ENCODE measurements at places on chromosomes 1 and 21.
A peak's percentile ranks its signal among the peaks of the same experiment; 100 is the strongest.

GRCh38 chr1:87129606-87130005 is 199.1 kb upstream of the LMO4 start:
- DNase-seq: no peak

GRCh38 chr1:229619614-229620013 is 6.3 kb downstream of the TAF5L start:
- DNase-seq: no peak

GRCh38 chr1:85321237-85321964 is 45.0 kb upstream of the BCL10 start:
- DNase-seq: no peak

GRCh38 chr1:201795066-201795465 is 33.9 kb upstream of the IPO9 start:
- no peak for DNase-seq

GRCh38 chr1:202150187-202150586 is 5.7 kb upstream of the ARL8A start:
- no peak for DNase-seq

GRCh38 chr1:154886281-154887015 is 16.4 kb upstream of the KCNN3 start:
- DNase-seq: no peak

DNA sequence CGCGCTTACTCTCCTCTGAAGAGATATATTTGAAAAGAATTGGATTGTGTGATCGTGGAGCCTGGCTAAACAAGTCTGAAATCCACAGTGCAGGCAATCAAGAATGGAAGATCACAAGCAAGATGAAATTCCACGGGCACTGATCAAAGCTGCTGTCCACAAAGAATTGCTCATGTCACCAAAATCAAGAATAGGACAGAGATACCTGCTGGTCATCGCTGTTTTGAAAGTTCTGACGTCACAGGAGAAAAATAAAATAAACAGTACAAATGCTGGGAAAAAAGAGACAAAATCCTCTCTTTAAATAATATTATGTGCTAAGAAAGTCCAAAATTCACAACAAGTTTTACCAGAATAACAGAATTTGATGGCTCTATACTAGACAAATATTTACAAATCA is 12.0 kb upstream of the DESI2 start:
- DNase-seq: no peak

DNA sequence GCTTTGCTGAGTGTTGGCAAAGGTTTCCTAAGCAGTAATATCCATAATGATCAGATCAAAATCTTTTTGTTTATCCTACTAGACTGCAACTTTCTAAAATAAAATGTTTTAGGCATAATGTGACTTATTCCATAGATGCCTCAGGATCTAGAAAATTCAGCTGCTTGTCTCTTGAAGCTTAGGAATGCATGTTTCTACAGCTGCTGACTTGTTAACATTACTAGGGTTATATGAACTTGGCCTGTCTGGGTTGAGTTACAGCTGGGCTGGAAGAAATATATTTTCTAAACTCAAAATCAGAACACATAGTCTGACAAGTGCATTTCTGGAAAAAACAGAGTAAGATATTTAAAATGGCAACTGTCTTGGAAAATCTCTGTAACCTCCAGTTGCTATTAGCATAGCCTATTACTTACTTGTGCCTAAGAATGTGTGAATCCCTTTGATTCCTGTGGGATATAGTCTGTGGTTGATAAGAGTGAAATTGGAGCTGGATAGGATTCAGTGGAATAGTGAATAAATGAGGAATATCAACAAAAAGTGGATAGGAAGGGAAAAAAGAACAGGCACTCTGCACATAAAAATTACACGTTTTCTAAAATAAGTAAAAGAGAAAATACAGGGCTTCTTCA is 61.2 kb downstream of the RGS4 start:
- DNase-seq: no peak

DNA sequence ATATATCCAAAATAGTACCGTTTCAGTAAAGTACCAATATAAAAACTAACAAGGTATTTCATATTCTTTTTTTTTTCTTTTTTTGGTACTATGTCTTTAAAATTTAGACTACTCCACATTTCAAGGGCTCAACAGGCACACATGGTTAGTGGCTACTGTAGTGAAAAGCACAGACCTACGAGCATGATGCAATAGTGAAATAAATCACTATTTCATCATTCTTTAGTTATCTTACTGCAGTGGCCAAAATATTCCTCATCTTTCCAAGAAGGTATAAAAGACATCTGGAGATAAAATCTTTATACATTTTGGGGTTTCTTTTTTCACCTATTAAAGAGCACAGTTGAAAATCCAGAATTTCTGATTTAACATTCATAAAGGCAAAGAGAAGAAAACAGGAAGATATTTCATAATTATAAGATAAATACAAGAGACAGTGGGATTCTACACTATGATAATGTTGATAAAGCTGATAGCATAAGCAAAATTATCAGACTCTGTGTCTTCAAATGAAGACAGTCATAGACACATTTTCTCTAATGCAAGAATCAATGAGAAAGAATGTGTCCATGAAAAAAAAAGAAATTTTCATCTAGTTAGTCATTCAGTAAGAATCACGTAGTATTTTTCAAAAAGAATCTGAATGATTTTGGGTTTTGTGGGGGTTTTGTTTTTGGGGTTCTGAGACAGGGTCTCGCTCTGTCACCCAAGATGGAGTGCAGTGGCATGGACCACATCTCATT is 41.9 kb downstream of the CEP170 start:
- DNase-seq: no peak

- DNase-seq: no peak
These were observed 149.0 kb upstream of the C1orf87 start for GRCh38 chr1:60222360-60223115.

GRCh38 chr1:100034470-100034869 is 64.7 kb downstream of the SLC35A3 start:
- no peak for DNase-seq

DNA sequence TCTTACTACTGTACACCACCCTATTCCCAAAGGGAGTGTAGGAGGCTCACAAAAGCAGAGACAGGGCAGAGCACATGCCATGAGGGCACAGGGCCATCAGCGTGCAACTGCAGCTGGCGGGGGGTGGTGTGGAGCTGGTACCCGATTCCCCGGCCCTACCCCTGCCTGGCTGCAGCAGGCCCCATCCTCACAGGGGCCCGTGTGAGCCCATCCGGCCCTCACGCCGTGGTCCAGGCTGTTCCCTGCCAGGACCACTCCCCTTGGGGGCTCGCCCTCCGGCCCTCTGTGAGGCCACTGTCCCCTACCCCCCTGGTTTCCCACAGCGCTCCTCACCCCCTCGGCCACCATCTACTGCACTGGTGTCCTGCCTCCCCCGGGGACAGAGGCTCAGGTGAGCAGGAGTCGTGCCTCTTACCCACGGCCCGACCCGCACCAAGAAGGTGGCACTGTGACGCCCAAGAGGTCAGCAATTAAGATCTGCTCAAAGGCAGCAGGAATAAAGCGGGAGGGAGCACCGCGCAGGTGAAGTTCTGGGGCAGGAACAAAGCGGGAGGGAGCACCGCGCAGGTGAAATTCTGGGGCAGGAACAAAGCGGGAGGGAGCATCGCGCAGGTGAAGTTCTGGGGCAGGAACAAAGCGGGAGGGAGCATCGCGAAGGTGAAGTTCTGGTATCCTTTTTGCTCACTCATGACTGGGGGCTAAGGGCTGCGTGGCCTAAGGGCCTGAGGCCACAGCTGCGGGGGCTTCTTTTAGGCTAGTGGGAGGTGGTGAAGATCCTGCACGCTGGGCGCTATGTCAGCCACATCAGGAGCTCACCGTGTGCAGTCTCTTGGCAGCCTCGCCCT is 3.9 kb downstream of the POFUT2 start:
- DNase-seq: peak; percentile 13

DNA sequence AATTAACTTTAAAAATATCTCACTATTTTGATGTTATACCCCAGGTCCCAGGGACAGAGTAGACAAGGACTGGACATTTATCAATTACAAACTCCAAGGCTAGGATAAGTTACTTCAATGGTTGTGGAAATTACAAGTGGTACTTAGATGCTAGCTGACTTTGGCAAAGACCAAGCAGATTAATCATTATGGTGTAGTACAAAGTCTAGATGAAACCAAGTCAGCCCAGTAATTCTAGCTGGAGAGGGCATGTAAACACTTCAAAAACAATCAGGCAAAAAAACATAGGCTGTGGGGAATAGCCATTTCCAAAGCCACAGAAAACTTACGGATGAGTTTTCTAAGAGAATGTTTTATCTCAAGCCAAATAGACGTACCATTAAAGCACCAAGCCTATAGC is 124.5 kb downstream of the TSEN15 start:
- no peak for DNase-seq

DNA sequence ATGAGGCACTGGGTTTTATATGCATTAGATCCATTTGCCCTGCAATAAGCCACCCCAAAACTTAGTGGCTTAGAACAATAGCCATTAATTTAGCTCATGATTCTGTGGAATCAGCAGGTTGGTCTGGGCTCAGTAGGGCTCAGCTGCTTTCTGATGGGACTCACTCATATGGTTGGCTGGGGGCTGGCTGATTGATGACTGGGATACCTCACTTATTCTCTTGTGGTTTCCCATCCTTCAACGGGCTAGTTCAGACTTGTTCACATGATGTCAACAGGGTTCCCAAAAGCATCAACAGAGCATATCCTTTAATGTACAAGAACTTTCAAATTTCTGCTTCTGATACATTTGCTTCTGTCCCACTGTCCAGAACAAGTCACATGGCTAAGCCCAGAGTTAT is 43.2 kb downstream of the DNM3 start:
- no peak for DNase-seq

GRCh38 chr1:58620926-58621325 is 43.9 kb upstream of the TACSTD2 start:
- no peak for DNase-seq
